ENCODE measurements at places on chromosomes 3 and 15. TPM values are rescaled to one million over a fixed set of nuclear protein-coding genes. Genes with fewer than 3 reads are reported as not detected.
A peak's percentile ranks its signal among the peaks of the same experiment; 100 is the strongest.

DNA sequence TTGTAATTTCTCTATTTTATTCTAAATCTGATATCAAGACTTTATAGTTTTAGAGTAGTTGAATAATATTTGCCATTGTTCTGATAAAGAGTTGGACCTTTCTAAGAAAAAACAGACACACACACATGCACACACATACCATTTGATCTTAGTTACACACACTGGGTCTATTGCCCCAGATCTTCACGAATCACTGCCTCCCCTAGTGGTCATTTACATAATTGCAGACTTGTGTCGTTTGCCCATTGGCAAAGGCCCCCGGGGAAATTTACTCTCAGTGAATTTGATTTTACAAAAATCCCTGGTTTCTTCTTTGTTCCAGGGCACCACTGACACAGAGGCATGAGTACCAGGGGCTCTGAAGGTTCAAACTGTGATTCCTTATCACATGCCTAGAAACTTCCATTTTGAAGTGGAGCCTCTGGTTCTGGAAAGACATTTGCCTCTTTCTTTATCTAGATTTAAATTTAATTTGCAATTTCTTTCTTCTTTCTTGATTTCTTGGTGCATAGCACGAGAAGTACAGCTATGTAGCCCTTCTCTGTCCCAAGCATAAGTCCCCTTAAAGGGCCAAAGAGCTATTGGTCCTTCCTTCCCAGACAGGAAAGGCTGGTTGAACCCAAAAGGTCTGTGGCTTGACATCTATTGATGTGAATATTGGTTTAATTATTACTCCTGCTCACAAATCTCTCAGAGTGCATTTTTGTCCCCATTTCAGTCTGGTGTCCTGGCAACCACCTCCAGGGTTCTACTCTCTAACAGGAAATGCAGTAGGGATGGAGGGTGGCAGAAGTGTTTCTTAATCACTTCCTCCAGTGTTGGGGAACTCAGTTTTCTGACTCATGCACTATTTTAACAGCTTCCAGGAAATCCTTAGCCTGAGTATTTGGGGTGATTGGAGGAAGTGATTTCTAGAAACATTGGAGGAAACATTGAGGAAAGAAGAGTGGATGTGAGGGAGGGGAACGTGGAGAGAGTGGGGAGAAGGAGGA, 32.4 kb upstream of the SLC6A11 start:
- no peak for DNase-seq

- DNase-seq, result peak; percentile 49
Observed at GRCh38 chr3:143236226-143236964, 116.8 kb downstream of the CHST2 start.

The TRIM42 gene
- total RNA-seq, result not detected

The SLC33A1 gene
- 16.8 TPM for total RNA-seq

DNA sequence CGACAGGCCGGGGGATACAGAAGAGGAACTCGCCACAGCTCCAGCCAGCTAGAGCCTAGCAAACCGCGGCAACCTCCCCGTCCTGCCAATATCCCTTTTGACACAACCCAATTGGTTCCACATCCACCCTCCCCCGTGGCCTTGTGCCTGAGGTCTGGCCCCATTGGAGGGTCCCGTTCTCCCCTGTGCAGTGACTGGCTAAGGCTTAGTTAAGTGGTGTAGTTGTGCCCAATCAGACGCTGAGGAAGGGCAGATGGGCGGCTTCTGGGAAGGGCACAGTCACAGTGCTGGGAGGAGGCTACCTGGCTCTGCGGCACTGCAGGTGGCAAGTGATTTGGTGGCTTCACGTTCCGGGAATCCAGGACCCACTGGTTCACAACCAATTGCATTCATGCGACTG, 78.6 kb downstream of the SNRK start:
- DNase-seq, result no peak

The CACNA1D gene
- 2.6 TPM for total RNA-seq

GRCh38 chr15:59327942-59328341, 44.7 kb downstream of the MYO1E start:
- no peak for DNase-seq

The TM4SF18 gene
- total RNA-seq, result not detected

The CCDC71 gene
- total RNA-seq, result 30.3 TPM

DNA sequence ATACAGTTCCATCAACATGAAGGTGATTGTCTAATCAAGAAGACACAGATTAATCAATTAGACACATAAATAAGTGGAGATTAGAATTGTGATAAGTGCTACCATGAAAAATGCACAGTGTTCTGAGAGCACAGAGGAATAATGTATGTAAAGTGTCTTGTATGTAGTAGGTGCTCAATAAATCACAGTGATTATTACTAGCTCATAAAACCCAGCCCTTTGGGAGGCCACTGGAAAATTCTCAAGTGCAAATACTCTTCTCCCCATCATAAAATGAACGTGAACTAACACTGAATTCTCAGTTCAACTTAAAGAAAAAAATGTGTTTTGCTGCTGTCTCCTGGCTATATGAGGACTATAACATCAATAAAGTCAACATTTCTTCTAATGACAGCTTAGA, 368.2 kb downstream of the FOXP1 start:
- DNase-seq, result no peak

DNA sequence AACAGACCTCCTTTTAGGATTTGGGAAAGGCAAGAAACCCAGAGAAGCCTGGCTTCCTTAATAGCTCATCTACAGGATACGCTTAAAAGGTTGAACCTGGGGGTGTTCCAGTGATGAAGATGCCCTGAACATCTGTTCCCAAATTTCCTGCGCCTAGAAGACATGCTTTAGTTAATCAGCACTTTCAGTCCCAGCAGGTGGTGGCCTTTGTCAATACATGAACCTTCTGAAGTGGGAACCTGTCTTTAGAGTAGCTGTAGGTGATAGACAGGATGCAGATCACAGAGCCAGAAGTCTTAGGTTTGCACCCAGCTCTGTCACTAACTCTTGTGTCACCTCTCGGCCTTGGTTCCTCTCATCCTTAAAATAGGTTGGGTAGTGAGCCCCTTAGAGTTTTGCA, 149.7 kb upstream of the SYNPR start:
- DNase-seq, result no peak

GRCh38 chr3:25412269-25412668, 15.8 kb upstream of the RARB start:
- DNase-seq, result no peak

GRCh38 chr3:31247850-31248562, 284.7 kb upstream of the STT3B start:
- DNase-seq, result peak; percentile 77

DNA sequence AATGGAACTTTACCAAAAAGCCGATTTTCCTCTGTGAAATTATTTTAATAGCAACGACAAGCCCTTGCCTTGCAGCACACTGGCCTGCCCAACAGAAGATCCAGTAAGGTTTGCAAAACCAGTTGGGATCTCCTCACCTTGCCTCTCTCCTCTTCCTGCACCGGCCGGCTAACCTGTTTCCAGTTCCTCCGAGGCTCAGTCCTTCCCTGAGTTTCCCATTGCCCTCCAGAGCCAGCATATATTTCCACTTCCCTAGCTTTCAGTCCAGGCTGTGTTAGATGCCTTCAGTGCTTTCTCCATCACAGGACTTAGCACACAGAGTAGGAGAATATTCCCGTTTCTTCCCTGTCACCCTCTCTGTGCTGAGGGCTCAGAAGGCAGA, 60.3 kb downstream of the NOX5 start:
- no peak for DNase-seq

GRCh38 chr3:73432023-73432705, 192.6 kb downstream of the PDZRN3 start:
- DNase-seq, result no peak

DNA sequence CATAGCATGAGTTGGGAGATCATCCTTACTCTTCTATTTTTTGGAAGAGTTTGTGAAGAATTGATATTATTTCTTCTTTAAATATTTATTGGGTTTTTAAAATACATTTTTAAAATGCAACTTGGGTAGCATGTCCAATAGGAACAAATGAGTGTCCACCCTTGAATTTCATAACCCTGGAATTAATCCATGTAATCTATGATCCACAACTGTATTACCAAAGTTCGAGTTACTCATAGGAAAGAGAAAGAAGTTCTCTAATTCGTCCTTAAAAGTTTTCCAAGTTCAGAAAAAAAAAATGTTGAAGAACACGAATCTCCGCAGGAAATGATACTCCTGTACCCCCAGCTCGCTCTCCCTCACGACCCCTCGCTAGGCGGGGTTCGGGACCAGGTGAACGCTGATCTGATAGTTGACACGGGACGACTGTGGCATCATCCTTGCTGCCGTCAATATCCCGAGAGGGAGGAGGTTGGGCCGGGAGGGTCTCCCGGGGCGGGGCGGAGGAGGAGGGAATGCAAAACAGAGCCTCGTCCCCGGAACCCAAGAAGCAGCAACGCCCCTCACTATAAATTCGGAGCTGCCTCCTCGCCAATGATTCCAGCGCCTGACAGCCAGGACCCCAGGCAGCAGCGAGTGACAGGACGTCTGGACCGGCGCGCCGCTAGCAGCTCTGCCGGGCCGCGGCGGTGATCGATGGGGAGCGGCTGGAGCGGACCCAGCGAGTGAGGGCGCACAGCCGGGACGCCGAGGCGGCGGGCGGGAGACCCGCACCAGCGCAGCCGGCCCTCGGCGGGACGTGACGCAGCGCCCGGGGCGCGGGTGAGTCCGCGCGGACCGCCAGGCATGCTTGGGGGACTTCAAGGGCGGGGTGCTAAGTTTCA, at the start of gene AGTR1:
AGTR1 (plus strand) TSS at position 598 of the 884 bp plus-strand sequence. CDS start 43,133 bp downstream, outside the sequence.
- no peak for DNase-seq

DNA sequence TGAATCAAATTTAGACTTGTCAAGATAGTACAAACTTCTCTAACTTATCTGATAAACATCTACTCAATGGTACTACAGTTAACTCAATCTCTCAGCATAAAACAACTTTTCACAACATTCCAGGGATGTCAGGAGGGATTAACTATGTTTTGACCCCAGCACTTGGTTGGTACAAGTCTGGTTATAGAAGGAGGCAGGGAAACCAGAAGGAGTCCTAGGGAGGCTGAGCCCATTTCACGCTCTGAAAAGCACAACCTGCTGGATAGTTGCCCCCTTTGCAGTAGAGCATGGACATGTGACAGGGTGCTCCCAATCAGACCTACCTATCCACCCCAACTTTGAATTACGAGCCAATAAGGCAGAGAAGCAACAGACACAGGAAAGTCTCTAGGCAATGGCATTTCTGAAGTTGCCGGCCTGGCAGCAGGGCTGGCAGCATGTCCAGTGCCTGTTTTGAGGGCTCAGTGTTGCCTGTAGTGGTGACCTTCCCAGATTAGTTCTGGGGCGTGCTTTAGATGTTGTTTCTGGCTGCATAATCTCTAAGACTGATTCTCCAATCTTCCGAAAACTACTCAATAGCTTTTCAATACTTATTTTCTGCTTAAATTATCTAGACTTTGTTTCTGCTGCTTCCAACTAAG, 8.2 kb downstream of the ANKUB1 start:
- DNase-seq, result no peak

- no peak for DNase-seq
Observed at GRCh38 chr3:33541918-33542317, 101.7 kb upstream of the UBP1 start.

The TM6SF1 gene
- total RNA-seq, result 1.1 TPM

DNA sequence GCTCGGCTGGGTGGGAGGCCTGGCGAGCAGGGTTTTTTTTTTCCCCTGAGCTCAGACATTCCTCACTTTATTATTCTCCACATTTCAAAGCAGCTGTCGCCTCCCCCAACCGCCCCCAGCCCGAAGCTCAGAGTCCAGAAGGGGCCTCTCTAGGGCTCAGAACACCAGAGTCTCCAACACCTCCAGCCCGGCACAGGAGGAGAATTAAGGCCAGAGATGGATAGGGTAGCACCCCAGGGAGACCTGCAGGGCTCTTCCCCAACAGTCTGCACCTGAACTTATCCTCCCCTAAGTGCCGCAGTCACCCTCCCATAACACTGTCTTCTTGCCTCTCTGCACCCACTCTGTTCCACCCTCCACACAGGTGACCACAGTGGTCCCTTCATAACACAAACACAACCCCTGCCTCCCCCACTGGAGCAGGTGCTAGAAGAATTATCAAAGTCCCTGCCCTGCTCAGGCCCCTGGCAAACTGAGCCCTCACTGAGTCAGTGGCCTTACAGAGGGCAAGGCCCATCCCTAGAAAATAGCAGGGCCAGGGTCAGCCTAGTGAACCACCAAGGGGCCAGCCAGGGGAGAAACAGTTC, 14.1 kb downstream of the MYL3 start:
- DNase-seq, result no peak

The MUSTN1 gene
- total RNA-seq, result 1.2 TPM

The LOXL1 gene
- 0.11 TPM for total RNA-seq

DNA sequence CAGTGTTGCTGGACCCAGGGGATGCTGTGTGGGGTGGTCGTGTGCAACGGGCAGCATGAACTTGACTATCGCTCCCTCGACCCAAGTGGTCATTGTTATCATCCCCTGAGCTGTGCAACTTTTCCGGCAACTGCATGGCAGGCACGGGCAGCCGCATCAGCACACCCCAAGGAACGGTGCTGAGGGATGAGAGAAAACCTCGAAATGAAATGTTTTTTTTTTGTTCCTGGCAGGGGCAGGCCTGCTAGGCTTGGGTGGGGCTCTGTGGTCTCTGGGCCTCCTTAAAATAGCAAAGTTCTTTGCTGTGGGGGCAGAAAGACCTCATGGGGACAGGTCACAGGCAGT, 51.4 kb downstream of the CORO2B start:
- DNase-seq, result no peak

The C2CD4A gene
- total RNA-seq, result not detected

GRCh38 chr3:81496407-81497104, 264.9 kb downstream of the GBE1 start:
- DNase-seq, result no peak

- no peak for DNase-seq
Observed at GRCh38 chr3:37981348-37981664, 9.3 kb upstream of the VILL start.

The EFCC1 gene
- total RNA-seq, result not detected

DNA sequence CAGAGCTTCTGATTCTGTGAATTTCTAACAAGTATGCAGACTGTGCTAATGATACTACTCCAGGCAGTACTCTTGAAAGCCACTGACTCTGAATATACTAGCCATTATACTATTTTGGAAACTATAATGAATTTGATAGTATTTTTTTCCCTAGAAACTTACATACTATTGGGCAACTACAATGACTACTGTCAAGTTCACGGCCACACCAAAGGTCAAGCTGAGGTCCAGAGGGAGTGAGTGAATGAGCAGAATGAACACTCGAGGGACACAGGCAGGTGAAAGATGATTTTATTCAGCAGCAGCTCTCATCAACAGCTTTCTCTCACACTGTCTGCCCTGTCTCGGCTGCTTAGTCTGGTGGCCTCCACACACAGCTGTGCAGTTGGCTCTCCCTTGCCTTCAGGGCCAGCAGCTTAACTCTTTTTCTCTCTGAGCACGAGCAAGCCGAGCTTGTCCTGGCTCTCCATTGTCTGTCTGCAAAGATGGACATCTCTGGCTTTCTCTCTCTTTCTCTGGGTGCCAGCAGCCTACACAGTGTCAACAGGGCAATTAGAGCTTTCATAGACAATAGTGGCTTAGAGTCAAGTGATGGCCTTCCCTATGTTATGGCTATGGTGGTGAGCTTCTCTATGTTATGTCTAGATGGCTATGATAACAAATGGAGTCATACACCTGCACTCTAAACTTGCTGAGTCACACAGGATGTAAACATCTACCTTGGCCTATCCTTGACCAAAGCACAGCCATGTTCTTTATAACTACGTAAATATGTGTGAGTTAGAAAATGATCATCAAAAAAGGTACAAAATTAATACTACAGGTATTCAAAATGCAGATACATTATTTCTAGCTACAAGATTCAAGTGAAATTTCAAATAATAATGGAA, 362.4 kb downstream of the CGGBP1 start:
- no peak for DNase-seq

GRCh38 chr15:51155891-51156290, 61.2 kb upstream of the TNFAIP8L3 start:
- no peak for DNase-seq

- no peak for DNase-seq
Observed at GRCh38 chr15:101604124-101604874, 47.9 kb downstream of the TM2D3 start.

GRCh38 chr15:74531144-74531811, 9.7 kb upstream of the ARID3B start:
- DNase-seq, result no peak
